Right hindlimb (tissue), 1 donor: ENCODE measurements at places on chromosomes 3 and 15.

GRCh38 chr3:36197151-36197550, 183.2 kb upstream of the STAC start:
- no peak for DNase-seq

- DNase-seq: peak; percentile 66
Measured at GRCh38 chr3:13896473-13897154, 16.7 kb upstream of the WNT7A start.

DNA sequence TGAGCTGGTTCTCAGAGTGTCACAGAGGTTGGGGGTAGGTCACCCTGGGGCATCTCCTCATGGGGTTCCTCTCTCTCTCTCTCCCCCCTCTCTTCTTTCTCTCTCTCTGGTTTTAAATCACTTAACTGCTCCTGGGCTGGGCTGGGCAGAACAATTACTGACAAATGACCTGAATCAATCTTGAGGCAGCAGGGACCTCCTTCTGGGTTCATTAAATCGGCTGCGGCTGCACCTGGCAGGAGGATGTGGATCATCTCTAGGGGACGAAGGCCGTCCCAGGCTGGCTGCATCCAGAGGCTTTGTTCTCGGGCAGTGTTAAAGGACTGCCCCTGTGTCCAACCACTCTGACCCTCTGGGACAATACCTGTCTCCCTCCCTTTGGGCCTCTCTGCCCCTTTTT, 143.1 kb downstream of the TLE3 start:
- DNase-seq: no peak

- no peak for DNase-seq
Measured at GRCh38 chr3:103653996-103654395, 1219.2 kb downstream of the ZPLD1 start.

DNA sequence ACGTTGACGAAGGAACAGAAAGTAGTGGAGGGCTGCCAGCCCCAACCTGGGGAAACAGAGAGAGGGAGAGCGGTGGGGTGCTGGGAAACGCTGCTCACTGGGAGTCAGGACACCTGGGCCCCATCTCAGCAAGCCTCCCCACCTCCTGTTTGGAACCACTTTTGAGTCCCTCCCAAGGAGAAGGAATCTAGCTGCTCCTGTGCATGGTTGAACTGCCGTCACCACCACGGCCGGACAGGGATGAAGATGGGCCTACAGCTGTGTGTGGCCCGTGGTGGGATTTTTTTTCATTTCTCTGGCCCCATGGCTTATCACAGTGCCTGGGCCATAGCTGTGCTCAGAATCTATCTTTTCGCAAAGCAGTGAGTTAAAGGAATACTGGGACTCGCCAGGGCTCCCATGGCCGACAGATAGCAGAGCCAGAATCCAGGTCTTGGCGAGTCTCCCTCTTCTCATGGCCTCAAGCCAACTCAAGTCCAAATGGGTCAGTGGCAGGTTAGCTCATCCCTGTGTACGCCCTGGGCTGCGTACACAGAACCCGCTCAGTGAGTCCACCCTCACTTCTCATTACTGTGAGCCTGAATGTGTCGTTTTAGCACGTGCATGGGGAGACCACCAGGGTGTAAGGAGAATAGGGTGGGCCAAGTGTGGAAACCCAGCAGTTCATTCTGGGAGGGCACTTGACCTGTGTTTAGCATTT, 271.2 kb downstream of the FAM43A start:
- DNase-seq: no peak

- no peak for DNase-seq
Measured at GRCh38 chr3:143421556-143421955, 302.0 kb downstream of the CHST2 start.

DNA sequence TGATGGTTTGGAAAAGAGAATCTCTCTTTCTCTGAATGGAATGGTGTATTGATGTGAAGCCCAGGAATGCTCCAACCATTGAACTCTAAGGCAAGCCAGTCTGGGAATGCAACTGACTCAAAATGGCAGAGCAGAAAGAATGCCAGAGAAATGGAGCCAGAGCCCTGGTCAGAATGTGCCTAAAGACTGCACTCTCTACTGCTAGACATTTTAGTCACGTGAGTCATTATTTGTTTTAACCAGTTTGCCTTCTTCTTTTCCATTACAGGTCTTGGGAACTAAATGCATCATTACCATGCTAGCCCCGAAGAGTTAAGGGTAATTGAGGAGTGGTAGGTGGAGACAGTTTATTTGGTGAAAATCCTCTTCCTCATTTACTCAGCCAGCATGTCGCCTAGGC, 67.3 kb upstream of the TRIM42 start:
- DNase-seq: no peak

- no peak for DNase-seq
Measured at GRCh38 chr15:92707880-92708551, 52.4 kb upstream of the FAM174B start.

GRCh38 chr15:96504371-96504770, 173.9 kb downstream of the NR2F2 start:
- DNase-seq: no peak

DNA sequence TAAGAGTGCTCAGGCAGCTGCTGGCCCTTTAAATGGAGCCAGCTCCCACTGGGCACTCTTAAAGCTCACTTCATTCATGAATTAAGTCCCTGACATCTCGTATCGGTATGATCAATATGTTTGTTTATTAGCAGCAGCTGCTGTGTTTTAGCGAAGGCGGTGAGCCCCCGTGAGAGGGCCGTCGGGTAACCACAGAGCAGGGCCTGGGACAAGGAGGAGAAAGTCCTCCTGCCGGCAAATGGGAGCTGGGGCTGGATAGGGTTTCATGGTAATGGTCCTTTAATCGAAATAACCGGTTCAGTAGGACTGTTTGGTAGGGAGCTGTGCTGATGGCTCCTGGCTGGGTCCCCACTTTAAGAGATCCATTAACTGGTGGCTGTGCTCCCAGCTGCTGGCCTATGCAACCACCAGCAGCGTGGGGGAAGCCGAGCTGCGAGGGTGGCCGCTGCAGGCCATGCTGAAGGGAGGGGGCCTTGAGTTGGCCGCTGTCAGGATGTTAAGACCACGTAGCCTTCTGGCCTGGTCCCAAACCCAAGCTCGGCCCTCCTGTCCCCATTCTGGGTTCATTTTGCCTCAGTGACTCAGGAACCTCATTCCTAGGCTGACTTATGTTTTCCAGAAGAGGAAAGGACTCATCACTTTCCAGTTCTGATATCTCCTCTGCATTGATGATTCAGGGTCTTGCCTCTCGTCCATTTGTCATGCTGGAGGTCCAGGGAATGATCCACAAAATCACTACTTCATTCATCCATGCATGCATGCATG, 67.6 kb upstream of the NTRK3 start:
- DNase-seq: no peak

GRCh38 chr3:146851665-146852064, 246.5 kb upstream of the PLSCR5 start:
- no peak for DNase-seq

DNA sequence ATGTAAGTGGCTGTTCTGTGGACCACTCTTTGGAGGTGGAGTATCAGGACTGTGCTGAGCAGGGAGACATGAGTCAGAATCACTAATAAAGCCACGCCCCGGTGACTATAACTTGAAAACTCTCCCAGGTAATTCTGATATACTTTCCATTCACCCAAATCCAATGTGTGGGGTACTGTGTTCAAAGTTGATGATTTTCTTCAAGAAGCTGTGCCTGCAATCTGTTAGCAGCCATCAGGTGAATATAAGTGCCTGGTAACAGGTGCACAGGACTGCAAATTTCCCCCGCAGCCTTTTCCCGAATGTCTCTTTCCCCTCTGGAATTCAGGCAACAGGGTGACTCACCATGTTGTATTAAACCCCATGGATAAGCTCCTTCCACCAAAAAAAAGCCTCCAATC, 17.0 kb downstream of the MAGI1 start:
- no peak for DNase-seq

DNA sequence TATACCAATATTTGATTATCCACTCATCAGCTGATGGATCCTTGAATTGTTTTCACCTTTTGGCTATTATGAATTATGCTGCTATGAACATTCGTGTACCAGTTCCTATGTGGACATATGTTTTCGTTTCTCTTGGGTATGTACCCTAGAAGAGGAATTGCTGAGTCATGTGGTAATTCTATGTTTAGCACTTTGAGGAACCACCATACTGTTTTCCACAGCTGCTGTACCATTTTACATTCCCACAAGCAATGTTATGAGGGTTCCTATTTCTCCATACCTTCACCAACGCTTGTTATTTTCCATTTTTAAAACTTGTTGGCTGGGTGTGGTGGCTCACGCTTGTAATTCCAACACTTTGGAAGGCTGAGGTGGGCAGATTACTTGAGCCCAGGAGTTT, 62.9 kb downstream of the RPLP1 start:
- DNase-seq: no peak

DNA sequence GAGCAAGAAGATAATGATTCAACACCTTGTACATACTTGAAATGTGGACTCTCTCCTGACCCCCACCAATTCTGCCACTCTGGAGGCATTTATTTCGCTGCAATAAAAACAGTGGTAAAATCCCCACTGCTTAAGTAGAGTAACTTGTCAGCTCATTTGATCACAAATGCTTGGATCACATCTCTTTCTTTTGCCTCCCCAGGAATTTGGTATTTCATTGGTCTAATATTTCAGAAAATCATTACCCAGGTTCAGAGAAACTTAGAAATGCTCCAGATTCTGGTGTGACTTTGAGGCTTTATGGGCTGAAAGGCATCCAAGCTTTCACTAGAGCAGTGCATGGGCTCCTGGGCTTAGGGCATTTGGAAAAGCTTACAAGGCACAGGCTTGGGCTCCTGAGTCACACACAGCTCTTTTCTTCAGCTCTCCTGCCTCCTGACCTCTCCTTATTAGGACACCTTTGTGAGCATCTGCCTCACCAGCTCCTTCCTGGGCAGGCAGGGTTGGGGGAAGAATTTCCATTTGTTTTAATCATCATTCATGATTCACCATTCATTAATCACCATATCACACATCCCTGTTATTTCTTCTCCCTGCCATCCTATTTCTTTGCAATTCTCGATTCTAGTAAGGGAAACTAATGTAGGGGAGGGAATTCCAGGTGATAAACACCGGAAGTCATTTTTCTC, 22.5 kb downstream of the CDCP1 start:
- DNase-seq: no peak

GRCh38 chr3:177419904-177420601, 222.8 kb upstream of the TBL1XR1 start:
- peak; percentile 49 for DNase-seq

DNA sequence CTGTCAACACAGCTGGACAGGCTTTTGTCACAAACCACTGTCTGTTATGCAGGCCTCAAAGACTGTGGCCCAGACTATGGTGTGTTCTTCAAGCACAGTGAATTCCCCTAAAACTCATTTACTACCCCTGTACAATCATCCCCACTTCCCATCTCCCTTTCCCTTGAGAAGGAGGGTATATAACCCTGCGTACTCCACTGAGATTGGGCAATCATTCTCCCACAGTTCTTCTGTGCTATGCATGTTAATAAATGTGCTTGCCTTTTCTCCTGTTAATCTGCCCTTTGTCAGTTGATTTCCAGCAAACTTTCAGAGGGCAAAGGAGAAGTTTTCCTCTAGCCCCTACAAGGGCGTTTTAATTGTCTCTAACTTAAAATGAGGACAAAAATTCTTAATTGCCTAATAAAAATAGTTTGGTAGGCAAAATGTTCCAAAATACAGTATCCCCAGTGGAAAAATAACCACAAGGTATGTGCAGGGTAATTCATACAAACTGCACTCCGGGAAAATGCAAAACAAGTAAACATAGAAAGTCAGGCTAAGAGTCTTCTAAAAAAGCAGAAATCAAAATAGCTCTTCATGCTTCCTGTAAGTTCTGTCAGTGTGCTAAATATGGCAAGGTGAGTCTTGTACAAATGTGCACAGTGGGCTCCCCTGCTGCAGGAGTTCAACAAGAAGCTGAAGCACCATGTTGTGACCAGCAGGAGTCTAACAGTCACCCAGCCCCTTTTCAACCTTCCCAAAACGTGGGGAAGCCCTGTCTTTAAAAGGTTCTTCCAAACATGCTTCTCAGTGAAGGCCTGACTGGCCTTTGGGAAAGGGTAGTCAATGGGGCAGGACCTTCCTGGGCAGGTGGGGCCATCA, 10.2 kb downstream of the ATP10A start:
- DNase-seq: no peak

GRCh38 chr3:186162221-186162620, 53.3 kb upstream of the ETV5 start:
- DNase-seq: no peak

DNA sequence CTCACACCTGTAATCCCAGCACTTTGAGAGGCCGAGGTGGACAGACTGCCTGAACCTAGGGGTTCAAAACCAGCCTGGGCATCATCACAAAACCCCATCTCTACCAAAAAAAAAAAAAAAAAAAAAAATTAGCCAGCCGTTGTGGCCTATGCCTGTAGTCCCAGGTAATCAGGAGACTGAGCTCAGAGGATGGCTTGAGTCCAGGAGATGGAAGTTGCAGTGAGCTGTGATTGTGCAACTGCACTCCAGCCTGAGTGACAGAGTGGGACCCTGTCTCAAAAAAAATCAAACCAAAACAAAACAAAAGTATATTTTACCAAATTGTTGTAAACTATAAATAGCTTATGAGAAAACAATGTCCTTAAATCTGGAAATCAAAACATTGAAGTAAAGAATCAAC, 34.7 kb upstream of the UBP1 start:
- no peak for DNase-seq

DNA sequence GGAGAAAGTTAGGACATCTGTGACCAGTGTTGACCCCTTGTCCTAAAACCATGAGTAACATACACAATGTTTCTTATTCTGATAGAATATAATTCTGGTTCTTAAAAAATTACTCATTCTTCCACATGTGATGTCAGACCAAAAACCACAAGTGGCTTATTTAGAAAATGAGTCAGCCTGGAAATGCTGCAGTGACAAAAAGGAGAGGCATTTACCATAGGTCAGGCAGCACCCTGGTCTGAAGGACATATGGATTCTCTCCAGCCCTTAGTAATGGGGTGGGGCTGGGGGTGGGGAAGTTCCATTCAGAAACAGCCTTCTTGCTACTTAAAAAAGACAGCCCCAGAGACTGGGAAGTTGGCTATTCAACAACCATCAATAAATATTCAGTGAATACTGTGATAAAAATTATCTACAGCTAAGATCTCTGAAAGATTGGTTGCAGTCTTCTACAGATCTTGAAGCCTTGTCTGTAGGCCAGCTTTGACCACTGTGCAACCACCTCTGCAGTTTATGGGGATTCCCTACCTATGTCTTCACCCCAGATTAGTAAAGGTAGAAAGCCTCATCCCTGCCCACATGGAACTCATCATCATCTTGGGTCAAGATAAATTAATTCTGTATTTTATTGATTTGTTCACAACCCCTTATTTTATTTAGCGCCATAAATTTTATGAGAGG, 34.9 kb upstream of the TIMP4 start:
- peak; percentile 48 for DNase-seq

GRCh38 chr3:86147119-86147518, 843.8 kb downstream of the VGLL3 start:
- DNase-seq: no peak

- no peak for DNase-seq
Measured at GRCh38 chr3:102715030-102715697, 280.3 kb downstream of the ZPLD1 start.

GRCh38 chr15:94875550-94875949, 644.2 kb downstream of the MCTP2 start:
- no peak for DNase-seq

DNA sequence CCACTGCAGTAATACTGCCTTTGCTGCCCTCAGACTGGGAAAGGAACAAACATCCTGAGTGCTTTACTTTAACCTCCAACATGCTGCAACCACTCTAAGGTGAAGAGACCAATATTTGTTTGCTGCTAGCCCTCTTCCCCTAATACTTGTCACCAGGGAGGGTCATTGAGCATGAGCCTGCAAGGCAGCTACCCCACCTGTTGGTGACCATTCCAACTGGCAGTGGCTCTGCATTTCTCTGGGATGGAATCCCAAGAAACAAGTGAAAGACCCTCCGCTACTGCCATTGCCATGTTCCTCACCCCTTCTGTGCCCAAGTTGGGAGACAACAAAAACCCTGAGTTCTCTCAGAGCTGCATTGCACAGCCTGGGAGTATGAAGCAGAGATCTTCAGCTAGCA, 462.7 kb downstream of the ZBBX start:
- no peak for DNase-seq
